ENCODE measurements at places on chromosomes 6 and 20.
A peak's percentile ranks its signal among the peaks of the same experiment; 100 is the strongest.

DNA sequence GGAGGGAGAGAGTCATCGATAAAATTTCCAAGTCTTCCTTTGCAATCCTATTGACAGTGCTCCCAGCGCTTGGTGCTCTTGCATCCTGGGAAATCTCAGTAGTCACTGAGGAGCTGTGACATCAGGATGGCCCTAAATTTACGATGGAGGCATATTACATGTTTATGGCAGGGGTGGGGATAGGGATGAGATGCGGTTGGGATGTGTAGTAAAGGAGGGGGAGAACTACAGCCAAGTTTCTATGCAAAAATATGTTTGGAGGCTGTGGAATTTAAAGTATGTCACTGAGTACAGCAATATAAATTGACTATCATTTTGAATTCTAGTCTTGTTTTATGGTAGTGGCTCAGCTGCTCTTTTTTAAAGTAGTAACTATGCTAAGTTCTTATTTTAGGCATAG, 544.9 kb downstream of the PKHD1 start:
- no peak for DNase-seq

GRCh38 chr6:3376893-3377535, 79.8 kb downstream of the SLC22A23 start:
- no peak for DNase-seq

- DNase-seq, result no peak
Observed at GRCh38 chr6:37209461-37210205, 39.7 kb downstream of the PIM1 start.

DNA sequence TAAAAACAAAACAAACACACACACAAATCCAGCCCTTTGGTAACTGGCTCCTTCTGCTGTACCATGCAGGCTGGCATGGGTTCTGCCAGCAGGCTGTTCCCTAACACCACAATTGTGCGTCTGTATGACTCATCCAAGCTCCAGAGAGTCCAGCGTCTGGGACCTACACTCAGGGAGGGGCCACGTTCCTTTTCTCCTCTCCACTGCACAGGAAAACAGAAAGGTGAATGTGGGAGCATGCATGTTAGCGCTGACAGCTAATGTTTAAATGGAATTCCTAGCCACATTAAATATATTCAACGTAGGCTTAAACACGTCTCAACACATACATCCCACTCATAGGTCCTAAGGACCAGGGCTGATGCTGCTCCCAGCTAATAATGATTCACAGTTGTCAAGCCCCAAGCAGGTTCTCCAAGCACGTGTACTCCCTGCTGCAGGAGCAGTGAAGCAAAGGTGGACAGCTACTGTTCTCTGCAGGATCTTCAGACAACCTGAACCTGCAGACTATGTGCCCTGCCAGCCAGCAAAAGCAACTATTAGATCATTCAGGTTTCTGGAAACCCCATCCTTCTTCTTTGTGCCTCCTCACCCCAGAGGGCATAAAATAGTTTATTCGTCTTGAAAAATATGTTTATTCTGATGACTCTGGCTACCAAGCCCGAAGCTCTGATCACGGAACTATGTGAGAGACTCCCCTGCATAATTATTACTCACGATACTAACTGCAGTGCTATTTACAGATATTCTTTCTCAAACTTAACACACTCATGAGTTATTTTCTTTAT, 20.9 kb downstream of the MAP1LC3A start:
- DNase-seq, result peak; percentile 66
